ENCODE measurements at places on chromosomes 4 and X. TPM values are rescaled to one million over a fixed set of nuclear protein-coding genes. Genes with fewer than 3 reads are reported as not detected.

CTPS2 gene
- total RNA-seq, result 15.7 TPM

NEXMIF gene
- 0.52 TPM for total RNA-seq

KDR gene
- 27.1 TPM for total RNA-seq

BTK gene
- total RNA-seq, result 26.6 TPM

MAGIX gene
- 5.6 TPM for total RNA-seq

ADH7 gene
- total RNA-seq, result 1.4 TPM

ADH6 gene
- not detected for total RNA-seq

GYPB gene
- not detected for total RNA-seq

TRIM2 gene
- 64.5 TPM for total RNA-seq

P2RY10 gene
- total RNA-seq, result 1.4 TPM

GC gene
- not detected for total RNA-seq

SLAIN2 gene
- total RNA-seq, result 87.0 TPM

PNMA5 gene
- total RNA-seq, result not detected

C4orf51 gene
- total RNA-seq, result not detected

CASP6 gene
- 28.6 TPM for total RNA-seq

FRAS1 gene
- total RNA-seq, result 17.9 TPM

DNAAF6 gene
- total RNA-seq, result 1.2 TPM

CLGN gene
- total RNA-seq, result 0.55 TPM

FAM236C gene
- not detected for total RNA-seq

SSX7 gene
- not detected for total RNA-seq

SEPSECS gene
- 8.2 TPM for total RNA-seq

AR gene
- 4.3 TPM for total RNA-seq

TSPAN7 gene
- total RNA-seq, result 52.3 TPM

LRCH2 gene
- total RNA-seq, result 4.4 TPM

GPM6B gene
- 17.9 TPM for total RNA-seq

HSD17B13 gene
- total RNA-seq, result 1.6 TPM

TLR1 gene
- 59.8 TPM for total RNA-seq

FAM53A gene
- total RNA-seq, result 1.9 TPM

LRAT gene
- 0.89 TPM for total RNA-seq

IL2RG gene
- 12.0 TPM for total RNA-seq

INPP4B gene
- total RNA-seq, result 11.8 TPM

CXorf49 gene
- not detected for total RNA-seq

SATL1 gene
- not detected for total RNA-seq

APBB2 gene
- total RNA-seq, result 94.8 TPM

CDKL5 gene
- total RNA-seq, result 27.1 TPM

PPP1R2C gene
- total RNA-seq, result not detected

SRPK3 gene
- total RNA-seq, result 0.55 TPM

EXOC1L gene
- not detected for total RNA-seq

NPY2R gene
- total RNA-seq, result 0.13 TPM

CENPC gene
- total RNA-seq, result 16.5 TPM

EVC2 gene
- total RNA-seq, result 4.1 TPM

LINC00632 gene
- 458 TPM for total RNA-seq

HSFX4 gene
- total RNA-seq, result not detected

FGFR3 gene
- total RNA-seq, result 10.8 TPM

KIF4A gene
- total RNA-seq, result 1.6 TPM

ZNF518B gene
- 19.2 TPM for total RNA-seq

NAT8L gene
- 0.23 TPM for total RNA-seq

FHDC1 gene
- 32.9 TPM for total RNA-seq

CHIC1 gene
- total RNA-seq, result 9.0 TPM

ITIH6 gene
- not detected for total RNA-seq

BTC gene
- 4.4 TPM for total RNA-seq

PASD1 gene
- not detected for total RNA-seq

MAGED4 gene
- 7.0 TPM for total RNA-seq

WAS gene
- 49.1 TPM for total RNA-seq

CT45A8 gene
- not detected for total RNA-seq

All from left lung (tissue), 14 donors.